ENCODE measurements at places on chromosomes 1 and 21. TPM values are rescaled to one million over a fixed set of nuclear protein-coding genes. Genes with fewer than 3 reads are reported as not detected.

The PROX1 gene
- total RNA-seq = 56.4 TPM

The C1orf94 gene
- total RNA-seq = not detected

The SEMA4A gene
- 0.51 TPM for total RNA-seq

The PYHIN1 gene
- not detected for total RNA-seq

The INSRR gene
- not detected for total RNA-seq

The CELA3A gene
- total RNA-seq = not detected

The GJA5 gene
- total RNA-seq = 0.26 TPM

The HCN3 gene
- total RNA-seq = 0.51 TPM

The FBLIM1 gene
- total RNA-seq = 136 TPM

The DMRTA2 gene
- not detected for total RNA-seq

The FCN3 gene
- total RNA-seq = not detected

The KPRP gene
- not detected for total RNA-seq

The IL20 gene
- total RNA-seq = not detected

The OR2L8 gene
- total RNA-seq = not detected

The RGS8 gene
- not detected for total RNA-seq
